CD4-positive, alpha-beta T cell treated with Interleukin-15 for 4 hours (primary cell): ENCODE measurements at places on chromosomes 1 and 21.
A peak's percentile ranks its signal among the peaks of the same experiment; 100 is the strongest.

DNA sequence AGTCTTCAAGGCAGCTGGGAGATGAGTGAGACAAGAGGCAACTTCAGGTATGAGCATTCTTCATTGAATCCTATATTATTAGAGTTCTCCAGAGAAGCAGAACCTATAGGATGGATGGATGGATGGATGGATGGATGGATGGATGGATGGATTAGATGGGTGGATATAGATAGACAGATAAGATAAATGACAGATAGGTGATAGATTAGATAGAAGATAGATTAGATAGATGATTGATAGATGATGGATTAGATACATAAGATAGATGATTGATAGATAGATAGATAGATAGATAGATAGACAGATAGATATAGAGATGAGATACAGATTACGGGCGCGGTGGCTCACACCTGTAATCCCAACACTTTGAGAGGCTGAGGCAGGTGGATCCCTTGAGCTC lies 43.2 kb upstream of the SPOCD1 start:
- no peak for DNase-seq

DNA sequence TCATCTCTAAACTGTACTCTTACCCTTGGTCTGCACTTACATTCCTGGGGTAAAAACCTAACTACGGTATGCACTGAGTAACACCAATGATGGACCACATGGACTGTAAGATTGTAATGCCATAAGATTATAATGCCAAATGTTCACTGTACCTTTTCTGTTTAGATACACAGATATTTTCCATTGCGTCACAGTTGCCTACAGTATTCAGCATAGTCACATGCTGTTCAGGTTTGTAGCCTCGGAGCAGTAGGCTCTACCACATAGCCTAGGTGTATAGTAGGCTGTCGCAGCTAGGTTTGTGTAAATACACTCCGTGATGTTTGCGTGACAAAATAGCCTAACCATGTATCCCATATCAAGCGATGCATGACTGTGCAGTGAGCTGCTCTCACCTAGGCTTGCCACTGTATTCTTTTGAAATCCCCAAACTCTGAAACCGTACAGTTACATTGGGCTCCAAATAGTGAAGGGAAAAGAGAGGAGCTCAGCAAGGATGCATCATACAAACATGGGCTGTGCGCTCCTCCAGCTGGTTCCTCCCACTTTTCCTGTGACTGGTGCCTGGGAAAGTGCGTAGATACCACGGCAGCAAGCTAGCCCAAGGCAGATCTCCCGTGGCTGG lies 35.2 kb downstream of the CFAP57 start:
- DNase-seq: no peak

GRCh38 chr1:222711319-222712252 lies 705 bp downstream of the AIDA start:
- DNase-seq: peak; percentile 71

- DNase-seq: no peak
These were observed 9.0 kb upstream of the RHBG start for GRCh38 chr1:156359973-156360372.

- no peak for DNase-seq
These were observed 236.4 kb downstream of the USP25 start for GRCh38 chr21:15966231-15966630.

DNA sequence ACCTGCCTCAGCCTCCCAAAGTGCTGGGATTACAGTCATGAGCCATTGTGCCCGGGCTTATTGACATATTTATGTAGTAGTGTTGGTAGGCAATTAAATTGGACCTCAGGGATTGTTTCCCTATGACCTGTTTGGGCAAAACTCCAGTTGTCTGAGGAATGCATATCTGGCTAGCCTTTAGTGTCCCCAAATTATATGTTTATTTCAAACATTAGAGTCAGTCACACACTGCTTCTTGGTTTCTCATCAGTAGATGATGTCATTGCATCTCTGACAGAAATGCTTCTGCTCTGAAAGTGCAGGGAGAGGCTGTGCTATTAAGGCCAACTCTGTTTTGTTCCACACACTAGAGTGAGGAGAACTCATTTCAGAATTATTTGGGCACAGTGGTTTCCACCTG lies 12.5 kb downstream of the PIP5K1A start:
- no peak for DNase-seq

- DNase-seq: no peak
These were observed 9.8 kb downstream of the C1orf35 start for GRCh38 chr1:228093050-228093906.

DNA sequence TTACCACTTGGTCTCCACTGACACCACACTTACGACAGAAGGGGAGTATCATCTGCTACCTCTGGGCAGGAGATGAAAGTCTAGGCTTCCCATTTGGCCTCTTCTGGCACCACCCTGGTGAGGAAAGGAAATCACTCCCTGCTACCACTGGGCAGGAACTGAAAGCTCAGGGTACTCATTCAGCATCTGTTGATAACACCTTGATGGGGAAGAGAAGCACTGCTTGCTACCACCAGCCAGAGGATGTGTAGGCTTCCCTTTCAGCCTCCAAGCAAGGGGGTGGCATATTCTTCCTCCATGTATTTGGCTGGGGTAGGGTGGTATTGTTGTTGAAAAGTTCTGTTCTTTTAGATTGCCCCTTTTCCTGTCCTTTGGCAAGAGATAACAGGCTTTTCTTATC lies 115.0 kb downstream of the ACBD6 start:
- DNase-seq: no peak
